Trophoblast cell (in vitro differentiated cells and primary cell): ENCODE measurements at places on chromosomes 16 and 17.
A peak's percentile ranks its signal among the peaks of the same experiment; 100 is the strongest.

DNA sequence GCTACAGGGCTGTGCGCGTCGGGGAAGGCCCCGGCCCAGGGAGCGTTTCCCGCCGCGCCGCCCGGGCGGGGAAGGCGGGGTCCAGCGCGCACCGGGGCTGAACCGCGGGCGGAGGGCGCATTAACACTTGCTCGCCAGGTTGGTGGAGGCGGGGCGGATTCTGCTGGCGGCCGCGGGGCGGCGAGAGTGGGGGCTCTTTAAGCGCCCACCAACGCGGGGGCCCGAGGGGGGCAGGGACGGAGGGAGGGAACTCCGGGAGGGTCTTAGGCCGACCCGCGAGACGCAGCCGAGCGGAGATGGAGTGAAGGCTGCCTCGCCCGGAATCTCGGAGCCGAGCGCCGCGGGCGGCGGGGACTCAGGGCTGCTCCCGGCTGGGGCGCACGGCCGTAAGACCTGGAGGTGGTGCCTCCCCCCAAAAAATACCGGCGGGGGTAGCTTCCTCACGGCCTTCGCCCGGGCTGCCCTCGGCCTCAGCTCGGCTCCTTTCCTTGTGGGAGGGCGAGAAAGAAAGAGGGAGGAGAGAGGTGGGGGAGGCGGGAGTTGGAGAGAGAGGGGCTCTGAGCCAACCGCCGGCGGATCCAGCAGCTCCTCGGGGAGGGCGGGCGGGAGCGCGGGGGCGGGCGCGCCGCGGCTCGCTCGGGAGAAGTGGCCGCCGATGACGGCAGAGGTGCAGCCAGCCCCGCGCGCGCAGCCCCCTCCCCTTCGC lies 415 bp upstream of the FOXF1 start:
- no peak for DNase-seq

DNA sequence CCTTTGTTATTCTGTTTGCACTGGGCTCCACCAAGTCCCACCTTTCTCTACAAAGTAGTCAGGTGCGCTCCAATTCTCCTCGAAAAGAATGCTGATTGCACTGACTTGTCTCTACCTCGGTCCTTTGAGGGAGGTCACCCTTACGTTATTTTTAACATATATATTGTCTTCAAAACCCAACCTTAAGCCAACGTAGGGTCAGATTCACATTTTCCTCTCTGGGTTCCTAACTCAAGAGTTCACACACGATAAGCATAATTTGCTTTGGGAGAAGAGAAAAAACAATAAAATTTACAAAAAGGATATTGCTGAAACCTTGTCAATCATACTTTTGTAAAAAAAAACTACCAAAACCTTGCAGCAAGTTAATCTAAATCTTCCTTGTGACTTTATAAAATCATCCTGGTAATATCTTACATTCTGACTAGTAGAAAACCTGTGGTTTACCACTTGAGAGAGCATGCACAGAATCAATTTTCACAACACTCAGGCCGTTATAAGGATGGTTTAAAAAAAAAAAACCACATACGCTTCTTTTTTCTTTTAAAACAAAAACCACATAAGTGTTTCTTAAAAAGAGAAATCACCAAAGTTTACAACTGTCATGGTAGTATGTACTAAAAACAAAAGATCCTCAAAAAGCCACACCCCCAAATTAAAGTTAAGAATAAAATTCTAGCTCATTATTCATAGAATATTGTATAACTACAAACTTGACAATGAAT lies 72.2 kb upstream of the TRAP1 start:
- no peak for DNase-seq

DNA sequence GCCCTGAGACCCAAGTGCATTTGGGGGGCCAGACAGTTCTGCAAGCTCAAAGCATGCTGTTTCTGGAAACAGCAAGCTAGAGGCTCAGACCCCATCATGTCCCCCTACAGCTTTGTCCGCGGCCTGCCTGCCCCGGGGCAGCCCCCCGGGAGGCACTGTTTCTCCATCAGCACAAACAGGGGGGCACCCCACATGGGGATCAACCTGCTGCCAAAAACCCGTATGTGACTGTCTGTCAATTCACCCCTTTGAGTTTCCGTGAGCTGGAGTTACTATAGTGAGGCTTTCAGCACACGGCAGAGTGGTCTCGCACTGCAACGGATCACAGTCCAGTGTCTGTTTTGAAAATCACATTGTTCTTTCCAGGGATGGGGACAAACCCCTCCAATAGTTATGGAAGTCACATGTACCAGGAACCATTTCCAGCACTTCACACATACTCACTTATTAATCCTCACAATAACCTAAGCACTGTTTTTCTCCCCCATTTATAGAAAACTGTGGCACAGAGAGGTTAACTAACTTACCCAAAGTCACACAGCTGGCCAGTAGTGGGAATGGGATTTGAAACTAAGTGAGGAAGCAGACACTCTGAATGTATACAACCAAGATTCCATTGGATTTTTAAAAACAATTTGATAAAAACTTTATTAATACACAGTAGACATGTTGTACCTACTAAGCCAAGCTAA lies 269.0 kb downstream of the C16orf95 start:
- no peak for DNase-seq

DNA sequence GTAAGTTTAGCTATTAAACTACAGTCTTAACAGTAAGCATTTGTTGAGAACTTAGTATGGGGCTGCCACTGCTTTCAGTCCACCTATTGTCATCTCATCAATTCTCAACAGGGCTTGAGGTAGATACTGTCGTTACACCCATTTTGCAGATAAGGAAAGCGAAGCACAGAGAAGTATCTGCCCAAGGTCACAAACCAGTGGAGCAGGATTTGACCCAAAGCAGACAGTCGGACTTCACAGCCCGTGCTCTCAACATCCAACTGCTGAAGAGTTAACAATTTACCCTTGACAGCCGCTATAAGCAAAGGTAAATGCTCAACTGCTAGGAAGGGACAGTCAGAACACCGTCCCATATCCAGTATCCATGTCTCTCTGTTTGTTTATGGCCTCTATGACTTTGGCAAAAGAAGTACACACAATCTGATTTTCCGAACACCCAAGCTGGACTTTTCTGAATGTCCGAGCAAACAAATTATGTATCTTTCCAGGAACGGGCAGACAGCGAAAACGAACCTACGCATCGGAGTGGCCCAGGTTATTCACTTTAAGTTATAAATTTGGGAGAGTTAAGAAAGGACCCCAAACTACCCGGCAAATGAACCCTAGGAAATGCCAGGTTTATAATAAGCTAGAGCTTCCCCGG lies 1.2 kb downstream of the SIAH1 start:
- DNase-seq: peak; percentile 54

DNA sequence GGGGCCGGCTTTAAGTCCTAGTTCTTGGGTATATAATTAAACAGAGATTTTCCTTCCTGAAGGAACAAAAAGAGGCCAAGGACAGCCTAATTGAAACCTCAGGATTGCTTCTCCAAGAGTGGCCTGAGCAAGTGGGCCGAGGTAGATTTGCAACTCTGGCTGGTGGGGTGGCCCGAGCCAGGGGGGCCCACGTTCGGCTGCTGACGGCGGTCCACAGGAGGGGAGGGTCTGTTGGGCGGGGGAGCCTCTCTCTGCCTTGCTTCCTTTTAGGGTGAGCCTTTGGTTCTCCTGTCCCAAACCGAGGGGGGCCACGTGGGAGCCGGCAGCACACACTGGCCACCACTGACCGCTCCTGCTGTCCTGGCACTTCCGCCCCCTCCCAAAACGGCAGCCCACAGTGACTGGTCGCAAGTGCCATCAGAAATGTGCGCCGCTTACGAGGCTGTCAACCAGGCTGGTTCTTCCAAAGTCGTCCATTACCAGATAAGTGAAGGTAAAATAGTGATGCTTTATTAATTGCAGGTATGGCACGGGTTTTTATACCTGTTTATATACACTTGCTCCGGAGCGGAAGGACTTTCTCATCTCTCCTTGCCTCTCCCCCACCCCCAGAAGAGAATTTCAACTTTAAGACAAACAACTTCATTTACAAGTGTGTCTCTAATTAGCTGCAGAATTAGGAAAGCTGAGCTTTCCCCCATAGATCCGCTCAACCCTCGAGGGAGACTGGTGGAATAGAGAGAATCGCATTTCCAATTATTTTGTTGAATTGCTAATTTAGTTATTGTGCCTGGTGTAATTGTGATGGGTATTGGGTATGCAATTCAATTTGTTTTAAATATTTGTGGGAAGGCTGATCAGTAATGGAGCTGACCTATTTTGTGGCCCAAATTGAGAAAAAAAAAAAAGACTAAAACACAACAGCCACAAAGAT lies 117.8 kb downstream of the AATF start:
- no peak for DNase-seq
